HEK293T (cell line): ENCODE measurements at places on chromosomes 3 and 15.
A peak's percentile ranks its signal among the peaks of the same experiment; 100 is the strongest.

DNA sequence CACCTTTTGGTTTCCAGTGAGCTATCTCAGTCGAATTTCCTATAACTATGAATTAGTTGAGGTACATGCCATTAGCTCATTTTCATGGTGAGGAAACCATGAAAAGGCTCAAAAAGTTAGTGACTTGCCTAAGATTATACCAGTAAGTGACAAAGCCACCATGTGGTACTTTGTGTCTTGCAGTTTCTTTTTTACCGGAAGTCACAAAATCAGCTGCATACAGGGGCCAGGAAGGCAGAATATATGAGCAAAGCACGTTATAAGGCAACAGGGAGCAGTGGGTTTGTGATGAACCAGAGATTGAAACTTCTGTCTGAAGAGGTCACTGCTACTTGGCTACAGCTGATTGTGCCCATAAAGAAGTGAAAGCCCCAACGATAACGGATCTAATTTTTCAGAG lies 50.3 kb downstream of the CMTM8 start:
- DNase-seq = no peak

GRCh38 chr3:96331341-96331740 lies 483.1 kb upstream of the EPHA6 start:
- DNase-seq = no peak

GRCh38 chr3:42224658-42225421 lies 41.1 kb downstream of the CCK start:
- DNase-seq = no peak

- DNase-seq = peak; percentile 56
Observed at GRCh38 chr15:66252685-66253417, 699 bp downstream of the MEGF11 start.

- DNase-seq = no peak
Observed at GRCh38 chr15:38369936-38370478, 83.9 kb upstream of the FAM98B start.

- DNase-seq = no peak
Observed at GRCh38 chr3:157871838-157872460, 234.3 kb downstream of the SHOX2 start.

DNA sequence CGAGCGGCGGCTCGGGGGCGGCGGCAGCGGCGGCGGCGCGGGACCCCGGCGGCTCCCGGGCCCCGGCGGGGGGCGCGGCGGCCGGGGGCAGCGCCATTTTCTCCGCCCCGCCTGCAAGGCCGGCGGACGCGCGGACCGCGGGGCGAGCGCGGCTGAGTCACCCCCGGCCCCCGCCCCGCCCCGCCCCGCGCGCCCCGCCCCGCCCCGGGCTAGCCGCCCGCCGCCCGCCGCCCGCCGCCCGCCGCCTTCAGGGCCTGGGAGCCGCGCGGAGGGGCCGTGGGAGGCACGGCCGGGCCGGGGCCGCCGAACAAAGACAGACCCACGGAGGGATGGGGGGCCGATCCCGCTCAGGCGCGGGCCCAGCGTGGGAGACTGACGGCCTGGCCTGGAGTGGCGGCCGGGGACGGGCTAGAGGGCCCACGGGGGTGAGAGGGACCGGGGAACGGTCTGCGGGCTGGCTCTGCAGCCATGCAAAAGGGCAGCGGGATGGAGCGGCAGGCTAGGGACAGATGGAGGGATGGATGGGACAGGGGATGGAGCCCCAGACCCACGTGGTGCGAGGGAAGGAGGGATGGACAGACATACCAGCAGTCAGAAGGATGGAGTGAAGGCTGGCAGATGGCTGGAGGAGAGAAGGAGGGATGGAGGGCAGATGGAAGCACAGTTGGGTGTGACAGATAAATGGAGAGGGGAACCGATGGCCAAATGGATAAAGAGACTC lies at the start of gene EIF4E3:
EIF4E3 (minus strand) TSS at position 132 of the 721 bp plus-strand sequence; CDS start at position 97, 35 bp downstream.
- DNase-seq = peak; percentile 72

DNA sequence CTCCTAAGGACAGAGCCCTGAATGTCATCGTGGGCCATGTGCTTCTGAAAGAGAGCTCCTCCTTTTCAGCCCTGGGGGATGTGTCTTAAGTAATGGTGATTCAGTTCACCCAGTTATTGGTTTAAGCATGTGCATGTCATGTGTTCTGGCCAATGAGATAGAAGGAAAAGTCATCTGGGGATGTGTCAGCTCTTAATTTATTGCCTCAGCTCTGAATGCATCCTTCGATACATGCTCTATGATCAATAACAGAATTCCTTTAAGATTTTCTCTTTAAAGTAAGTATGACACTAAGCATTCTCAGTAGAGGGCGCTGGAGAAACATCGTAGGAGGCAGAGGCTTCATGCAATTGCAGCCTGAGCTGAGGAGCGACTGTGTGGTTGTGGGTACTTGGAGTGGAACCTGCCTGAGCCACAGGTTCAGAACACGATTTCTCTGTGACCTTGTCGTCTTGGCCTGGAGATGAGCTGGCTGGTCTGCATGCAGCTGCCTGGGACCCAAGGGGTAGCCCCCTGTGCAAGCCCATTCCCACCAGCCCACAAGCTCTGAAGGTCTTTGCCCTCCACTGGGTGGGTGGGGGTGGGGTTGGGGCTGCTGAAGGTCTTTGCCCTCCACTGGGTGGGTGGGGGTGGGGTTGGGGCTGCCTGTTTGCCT lies 69.5 kb downstream of the C3orf38 start:
- DNase-seq = peak; percentile 72

DNA sequence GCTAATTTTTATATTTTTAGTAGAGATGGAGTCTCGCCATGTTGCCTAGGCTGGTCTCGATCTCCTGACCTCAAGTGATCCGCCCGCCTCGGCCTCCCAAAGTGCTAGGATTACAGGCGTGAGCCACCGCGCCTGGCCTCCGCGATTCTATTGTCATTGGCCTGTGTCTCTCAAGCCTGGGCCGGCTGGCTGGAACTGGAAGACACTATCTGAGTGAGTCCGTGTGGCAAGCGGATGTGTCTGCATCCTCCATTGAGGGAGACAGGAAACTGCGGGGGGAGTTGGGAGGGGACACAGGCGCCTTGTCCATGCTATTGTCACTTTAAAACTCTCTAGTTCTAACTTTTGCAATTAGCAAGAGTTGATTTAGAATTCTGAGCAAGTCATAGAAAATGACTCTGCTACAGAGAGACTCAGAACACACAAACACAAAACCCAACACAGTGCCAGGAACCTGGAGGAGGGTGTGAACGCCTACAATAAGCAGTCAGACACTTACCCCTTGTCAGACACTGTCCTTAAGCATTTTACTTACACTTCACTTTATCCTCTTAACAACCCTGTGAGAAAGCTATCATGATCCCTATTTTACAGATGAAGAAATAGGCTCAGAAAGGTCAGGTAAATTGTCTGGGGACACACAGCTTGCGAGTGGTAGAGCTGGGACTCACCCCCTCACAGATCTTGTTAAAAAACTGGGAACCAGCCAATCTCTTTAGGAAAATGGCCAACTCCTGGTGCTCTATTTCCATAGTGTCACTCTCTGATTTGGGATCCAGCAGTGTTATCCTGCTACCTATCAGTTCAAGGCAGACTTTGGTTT lies 38.7 kb downstream of the ANP32A start:
- no peak for DNase-seq

DNA sequence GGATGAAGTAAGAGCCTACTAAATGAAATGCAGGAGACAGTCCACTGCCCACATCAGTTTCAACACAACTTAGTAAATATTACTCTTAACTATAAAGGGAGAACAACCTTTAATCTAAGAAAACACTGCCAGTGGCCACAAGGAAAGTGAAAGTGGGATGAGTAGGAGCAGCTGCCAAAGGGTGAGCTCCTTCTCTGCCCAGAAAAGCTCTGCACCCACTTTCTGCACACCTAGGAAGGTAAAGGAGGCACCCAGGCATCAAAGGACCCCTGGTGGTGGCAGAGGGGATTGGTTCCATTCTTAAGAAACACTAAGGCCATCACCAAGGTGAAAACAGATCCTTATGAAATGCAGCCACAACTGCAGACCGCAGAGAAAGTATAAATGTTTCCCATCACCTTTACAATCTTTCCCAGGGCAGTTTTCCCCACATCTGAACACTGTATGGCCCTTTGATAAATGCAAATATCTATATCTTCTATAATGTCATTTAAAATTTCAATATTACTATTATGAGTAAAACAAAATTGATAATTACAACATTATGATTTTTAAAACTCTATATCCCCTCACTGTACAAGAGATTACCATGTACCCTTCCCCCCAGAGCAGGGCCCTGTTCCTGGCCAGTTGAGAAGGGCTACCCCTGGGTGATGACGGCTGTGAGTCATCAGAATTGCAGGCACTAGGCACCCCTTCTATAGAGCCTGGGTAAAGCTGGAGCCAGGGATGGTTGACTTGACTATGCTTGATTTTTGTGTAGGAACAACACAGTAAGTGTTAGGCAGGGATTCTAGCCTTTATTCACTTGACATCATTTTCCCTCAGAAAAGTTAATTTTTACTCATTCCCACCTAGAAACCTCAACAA lies 92.0 kb downstream of the SNRK start:
- peak; percentile 49 for DNase-seq

DNA sequence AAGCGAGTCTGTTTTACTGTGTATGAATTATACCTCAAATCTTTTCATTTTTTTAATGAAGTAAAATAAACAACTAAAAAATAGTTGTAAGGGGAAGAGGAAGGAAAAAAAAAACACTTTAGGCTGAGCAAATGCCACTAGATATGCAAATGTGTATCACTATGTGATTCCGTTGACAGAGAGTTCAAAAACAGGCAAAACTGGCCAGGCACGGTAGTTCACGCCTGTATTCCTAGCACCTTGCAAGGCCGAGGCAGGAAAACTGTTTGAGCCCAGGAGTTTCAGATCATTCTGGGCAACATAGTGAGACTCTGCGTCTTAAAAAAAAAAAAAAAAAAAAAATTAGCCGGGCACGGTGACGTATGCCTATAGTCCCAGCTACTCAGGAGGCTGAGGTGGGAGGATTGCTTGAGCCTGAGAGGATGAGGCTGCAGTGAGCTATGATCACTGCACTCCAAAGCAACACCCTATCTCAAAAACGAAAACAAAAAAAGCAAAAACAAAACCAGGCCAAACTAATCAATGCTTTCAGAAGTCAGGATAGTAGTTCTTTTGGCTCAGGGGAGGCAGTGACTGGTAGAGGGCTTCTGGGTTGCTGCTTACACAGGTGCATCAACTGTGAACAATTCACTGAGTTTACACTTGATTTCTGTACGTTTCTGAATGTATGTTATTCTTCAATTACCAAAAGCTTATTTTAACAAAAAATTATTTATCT lies 7.4 kb downstream of the PRC1 start:
- no peak for DNase-seq

- no peak for DNase-seq
Observed at GRCh38 chr3:32614956-32615355, 44.3 kb upstream of the DYNC1LI1 start.

DNA sequence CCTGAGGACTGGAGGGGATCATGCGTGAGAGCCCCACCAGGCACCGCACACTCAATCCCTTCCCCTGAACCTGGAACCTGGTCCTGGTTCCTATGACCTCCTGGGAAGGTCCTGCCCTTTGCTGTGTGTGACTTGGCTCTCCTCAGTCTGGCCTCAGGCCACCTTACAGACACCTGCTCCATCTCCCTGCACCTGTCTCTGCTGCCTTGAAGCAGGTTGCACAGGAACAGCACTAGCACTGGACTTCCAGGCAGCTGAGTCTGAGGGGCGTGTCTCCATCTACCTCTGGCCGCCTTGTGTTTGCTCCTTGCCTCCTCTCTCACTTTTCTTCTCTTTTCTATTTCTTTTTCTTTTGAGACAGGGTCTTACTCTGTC lies 15.4 kb downstream of the PSTPIP1 start:
- DNase-seq = no peak

DNA sequence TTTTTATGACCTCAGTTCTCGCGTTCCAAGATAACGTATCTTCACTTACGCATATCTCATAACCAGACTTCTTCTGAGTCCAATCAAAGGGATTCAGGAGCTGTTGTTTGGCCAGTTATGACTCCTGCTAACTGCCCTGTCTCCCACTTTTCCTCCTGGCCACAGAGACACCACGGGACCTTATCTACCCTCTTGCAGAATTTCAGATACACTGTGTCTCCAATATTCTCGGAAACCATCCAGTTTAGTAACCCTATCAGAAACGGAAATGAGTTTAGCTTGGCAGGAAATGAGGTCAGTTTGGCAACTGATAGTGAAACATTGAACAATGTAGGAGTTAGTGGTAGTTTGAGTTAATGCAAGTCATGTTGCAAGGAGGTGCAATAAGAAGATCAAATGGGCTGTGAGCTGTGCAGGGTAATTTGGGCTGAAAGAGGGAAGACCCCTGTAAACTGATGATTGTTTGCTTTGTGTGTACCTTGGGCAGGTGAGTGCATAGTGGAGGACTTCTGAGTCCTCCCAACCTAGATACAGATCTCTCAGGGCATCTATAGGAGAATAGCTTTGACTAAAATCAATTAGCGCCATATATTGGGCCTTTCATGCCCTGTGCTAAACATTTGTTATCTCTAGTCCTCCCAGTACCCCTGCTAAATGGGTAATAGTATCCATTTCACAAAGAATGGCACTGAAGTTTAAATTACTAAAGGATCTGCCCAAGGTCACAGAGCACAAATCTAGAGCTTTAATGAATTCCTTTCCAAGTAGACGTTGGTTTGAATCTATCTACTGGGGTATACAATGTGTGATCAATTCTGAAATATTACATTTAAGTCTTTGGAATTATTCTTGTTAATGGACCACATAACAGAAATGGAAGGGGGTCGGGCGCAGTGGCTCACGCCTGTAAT lies 41.3 kb upstream of the PIK3CB start:
- no peak for DNase-seq

GRCh38 chr15:29517829-29518228 lies 248.2 kb upstream of the NSMCE3 start:
- no peak for DNase-seq

GRCh38 chr15:82999905-83000671 lies 11.4 kb downstream of the C15orf40 start:
- DNase-seq = peak; percentile 59

DNA sequence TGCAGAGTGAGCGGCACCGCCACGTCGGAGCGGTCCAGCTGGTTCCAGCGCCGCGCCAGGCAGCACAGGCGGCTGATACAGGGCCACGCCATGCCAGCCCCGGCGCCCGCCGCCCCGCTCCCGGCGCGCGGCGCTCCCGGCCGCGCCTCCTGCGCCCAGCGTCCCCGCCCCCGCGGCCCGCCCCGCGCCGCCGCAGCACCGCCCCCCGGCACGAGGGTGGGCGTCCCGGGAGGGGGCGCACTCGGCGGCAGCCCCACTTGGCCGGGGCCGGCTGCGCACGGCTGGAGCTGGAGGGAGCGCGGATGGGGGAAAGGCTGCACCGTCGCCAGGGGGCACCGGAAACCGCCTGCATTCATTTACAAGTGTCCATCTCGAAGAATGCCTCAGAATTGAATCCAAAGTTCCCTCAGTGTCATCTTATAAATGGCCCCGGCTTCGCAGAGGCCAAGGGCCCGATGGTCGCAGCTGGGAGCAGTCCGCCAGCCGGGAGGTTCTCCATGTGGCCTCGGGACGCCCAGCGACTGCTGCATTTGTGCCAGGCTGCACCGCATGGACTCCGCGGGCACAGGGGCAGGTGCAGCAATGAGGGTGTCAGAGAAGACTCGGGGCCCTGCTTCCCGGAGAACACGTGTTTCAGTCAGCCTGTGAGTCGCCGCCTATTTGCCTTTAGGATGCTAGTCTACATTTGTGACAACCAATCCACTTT lies at the start of gene MAP6D1:
MAP6D1 (minus strand) TSS at position 122 of the 706 bp plus-strand sequence; CDS start at position 92, 30 bp downstream.
- peak; percentile 71 for DNase-seq

GRCh38 chr15:79874242-79874641 lies 22.6 kb downstream of the MTHFS start:
- DNase-seq = no peak

GRCh38 chr3:114356066-114356465 lies 62.2 kb downstream of the TIGIT start:
- DNase-seq = no peak
